Germinal center (tissue), 1 donor: ENCODE measurements at places on chromosomes 7 and 10.

DNA sequence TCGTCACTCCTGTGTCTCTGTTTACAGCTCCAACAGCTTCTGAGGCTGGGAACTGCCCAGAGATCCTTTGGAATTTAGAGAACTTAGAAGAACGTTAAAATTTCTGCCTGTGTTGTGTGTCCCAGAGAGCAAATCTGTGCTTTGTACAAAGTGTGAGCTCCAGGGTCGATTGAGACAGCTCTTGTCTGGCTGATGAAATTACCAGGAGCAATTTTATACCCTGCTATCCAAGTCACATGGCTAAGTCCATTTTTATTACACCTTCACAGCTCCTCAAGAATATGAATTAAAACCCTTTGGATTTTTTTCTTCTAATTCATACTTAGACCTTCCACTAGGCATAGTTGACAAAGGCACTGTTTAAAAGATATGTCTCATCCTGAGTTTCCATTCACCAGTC lies 46.5 kb upstream of the INSYN2A start:
- DNase-seq = no peak

- no peak for DNase-seq
Observed at GRCh38 chr10:97102441-97102840, 83.3 kb downstream of the SLIT1 start.

GRCh38 chr7:94623820-94624219 lies 32.1 kb downstream of the SGCE start:
- DNase-seq = no peak

- DNase-seq = no peak
Observed at GRCh38 chr7:41045556-41046123, 657.2 kb downstream of the INHBA start.

GRCh38 chr10:29969255-29970011 lies 90.0 kb downstream of the JCAD start:
- DNase-seq = no peak

GRCh38 chr7:96982586-96982985 lies 22.8 kb upstream of the DLX6 start:
- no peak for DNase-seq

GRCh38 chr7:127635659-127636285 lies 16.2 kb upstream of the SND1 start:
- DNase-seq = no peak

GRCh38 chr7:16114071-16114470 lies 307.3 kb downstream of the CRPPA start:
- DNase-seq = no peak

DNA sequence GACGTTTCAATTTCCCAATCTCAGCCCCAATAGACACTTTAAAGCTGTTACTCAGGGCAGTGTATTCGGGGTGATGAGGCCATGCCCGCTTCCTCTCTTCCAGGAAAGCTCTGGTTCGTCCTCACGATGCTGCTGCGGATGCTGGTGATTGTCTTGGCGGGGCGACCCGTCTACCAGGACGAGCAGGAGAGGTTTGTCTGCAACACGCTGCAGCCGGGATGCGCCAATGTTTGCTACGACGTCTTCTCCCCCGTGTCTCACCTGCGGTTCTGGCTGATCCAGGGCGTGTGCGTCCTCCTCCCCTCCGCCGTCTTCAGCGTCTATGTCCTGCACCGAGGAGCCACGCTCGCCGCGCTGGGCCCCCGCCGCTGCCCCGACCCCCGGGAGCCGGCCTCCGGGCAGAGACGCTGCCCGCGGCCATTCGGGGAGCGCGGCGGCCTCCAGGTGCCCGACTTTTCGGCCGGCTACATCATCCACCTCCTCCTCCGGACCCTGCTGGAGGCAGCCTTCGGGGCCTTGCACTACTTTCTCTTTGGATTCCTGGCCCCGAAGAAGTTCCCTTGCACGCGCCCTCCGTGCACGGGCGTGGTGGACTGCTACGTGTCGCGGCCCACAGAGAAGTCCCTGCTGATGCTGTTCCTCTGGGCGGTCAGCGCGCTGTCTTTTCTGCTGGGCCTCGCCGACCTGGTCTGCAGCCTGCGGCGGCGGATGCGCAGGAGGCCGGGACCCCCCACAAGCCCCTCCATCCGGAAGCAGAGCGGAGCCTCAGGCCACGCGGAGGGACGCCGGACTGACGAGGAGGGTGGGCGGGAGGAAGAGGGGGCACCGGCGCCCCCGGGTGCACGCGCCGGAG lies 2.6 kb downstream of the GJD4 start:
- no peak for DNase-seq

DNA sequence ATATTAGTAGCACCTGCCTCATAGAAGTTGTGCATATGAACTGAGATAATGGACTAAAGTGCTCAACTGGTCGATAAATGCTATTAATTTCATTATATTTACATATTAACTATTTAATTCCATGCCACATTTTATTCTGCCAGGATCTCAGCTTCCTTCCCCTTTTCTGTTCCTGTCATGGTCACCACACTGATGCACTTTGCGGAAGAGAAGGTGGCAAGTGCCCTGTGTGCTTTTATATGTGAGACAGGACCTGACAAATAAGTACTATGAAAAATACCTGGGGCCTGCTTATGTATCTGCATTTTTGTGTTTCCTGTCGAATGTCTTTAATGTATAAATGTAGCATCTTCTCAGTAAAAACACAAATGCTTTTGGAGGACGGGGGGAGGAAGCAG lies 12.2 kb downstream of the ATP6V0E2 start:
- DNase-seq = no peak

GRCh38 chr10:96309628-96310320 lies 5.5 kb downstream of the DNTT start:
- no peak for DNase-seq

- no peak for DNase-seq
Observed at GRCh38 chr7:40676221-40676620, 541.4 kb downstream of the SUGCT start.
